ENCODE measurements at places on chromosomes 2 and 18. TPM values are rescaled to one million over a fixed set of nuclear protein-coding genes. Genes with fewer than 3 reads are reported as not detected.

- DNase-seq = no peak
Observed at GRCh38 chr2:72040629-72041571, 106.8 kb downstream of the CYP26B1 start.

- DNase-seq = no peak
Observed at GRCh38 chr18:36942264-36942663, 113.3 kb downstream of the KIAA1328 start.

DNA sequence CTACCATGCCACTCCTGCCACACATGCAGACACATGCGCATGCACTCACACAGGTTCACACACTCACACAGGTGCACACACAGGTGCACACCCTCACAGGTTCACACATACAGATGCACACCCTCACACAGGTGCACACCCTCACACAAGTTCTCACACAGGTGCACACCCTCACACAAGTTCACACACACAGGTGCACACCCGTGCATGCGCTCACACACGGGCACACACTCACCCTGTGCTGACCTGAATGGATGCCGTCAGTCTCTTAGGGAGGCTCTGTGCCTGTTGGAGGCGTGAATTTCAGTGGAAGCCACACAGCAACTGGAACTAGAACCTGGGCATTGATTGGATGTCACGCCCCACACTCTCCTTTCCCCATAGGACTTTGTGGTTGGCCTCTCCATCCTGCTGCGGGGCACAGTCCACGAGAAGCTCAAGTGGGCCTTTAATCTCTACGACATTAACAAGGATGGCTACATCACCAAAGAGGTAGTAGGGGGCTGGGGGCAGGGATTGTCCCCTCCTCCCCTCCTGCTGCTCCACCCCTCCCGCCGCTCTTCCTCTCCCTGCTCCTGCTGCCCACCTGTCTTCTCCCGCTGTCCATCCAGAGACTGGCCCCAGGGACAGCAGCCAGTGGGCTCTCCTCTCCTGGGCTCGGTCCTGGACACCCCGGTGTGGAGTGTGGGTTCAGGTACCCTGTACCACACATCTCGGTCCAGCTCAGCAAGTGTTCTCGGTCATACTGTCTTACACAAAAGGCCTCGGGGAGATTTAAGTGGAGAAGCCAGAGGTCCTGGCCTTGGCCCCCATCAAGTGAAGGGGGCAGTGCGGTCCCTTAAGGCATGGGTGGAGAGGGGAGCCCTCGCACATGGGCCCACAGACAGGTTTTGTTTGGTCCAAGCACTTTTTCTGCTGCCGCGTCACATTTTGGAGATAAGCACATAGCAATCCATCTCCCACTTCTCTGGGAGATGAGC is 21.0 kb upstream of the FAHD2A start:
- DNase-seq = no peak

DNA sequence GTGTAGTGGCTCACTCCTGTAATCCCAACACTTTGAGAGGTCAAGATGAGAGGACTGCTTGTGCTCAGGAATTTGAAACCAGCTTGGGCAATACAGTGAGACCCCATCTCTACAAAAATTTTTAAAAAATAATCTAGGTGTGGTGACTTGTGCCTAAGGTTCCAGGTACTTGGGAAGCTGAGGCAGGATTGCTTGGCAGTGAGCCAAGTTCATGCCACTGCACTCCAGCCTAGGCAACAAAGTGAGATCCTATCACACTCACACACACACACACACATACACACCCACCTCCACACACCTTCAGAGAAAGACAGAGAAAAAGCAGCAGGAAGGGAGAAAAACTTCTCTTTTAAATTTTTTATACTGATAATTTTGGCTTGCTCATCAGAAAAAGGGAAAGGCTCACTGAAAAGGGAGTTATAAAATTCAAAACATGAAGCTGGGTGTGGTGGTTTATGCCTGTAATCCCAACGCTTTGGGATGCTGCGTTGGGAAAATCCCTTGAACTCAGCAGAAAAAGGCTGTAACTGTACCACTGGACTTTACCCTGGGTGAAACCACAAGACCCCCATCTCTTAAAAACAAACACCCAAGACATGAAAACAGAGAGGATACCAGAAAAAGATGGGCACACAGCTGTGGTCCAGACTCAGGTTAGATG is 25.7 kb downstream of the FAM168B start:
- no peak for DNase-seq

Gene DNAH7
- 0.33 TPM for total RNA-seq

- no peak for DNase-seq
Observed at GRCh38 chr2:33518929-33519328, 42.5 kb downstream of the RASGRP3 start.
